H7 (cell line): ENCODE measurements at places on chromosomes 6 and 20.
A peak's percentile ranks its signal among the peaks of the same experiment; 100 is the strongest.

DNA sequence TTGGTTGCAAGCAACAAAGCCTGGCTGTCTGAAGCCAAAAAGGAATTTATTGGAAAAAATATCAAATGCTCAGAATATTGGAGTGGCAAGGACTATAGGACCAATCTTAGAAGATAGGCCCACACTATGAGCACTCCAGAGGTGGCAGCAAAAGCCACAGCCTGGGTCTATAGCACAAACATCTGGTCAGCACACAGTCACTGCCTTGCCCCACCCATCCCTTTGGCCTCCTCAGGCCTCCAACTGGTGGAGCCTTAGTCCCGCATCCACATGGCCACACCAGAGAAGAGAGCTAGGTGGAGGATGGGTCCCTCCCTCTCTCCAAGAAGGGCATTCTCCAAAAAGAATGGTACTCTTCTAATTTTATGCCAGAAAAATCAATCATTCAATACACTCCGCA is 14.0 kb downstream of the NUDT3 start:
- no peak for DNase-seq

DNA sequence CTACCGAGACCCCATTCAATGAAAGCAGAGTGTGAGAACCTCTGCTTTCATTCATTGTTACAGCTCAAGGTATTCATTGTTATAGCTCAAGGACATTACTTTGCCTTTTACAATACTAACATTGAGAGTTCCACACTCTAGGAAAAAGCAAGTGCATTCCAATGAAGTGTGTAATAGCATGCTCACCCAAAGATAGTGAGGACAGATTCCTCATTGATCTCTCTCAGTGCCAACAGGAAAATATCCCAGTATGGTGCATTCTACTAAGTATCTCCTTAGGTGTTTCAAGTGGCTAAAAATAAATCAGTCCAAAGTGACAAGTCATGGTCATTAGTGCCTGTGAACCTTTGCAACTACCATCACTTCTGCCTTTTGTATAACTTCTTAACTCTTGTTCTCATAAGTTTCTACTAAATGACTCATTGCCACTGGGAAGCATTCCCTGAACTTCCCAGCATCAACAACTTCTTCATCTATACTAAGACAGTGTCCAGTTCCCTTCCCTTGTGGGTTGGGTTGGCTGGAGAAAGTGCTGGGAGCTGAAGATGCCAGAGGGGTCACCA is 140.7 kb upstream of the STXBP5 start:
- no peak for DNase-seq

GRCh38 chr6:166277018-166277417 is 31.2 kb downstream of the PRR18 start:
- DNase-seq: peak; percentile 46

- DNase-seq: no peak
These were observed 83.5 kb downstream of the TRERF1 start for GRCh38 chr6:42368181-42368580.

DNA sequence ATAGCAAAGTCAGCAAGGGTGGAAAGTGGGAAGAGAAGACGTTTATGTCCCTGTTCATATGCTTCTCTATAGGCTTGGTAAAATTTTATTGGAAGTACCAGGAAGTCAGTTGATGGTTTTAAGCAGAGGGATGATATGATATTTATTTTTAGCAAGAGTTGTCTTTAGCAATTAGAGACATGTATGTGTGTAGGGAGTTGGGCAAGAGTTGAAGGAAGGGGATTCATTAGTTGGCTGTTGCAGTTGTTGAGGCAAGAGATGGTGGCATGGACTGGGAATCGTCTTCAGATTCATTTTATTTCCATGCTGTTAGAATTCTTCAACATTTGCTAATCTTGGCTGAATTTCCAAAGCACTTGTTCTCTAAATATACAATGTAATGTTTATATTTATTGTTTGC is 85.6 kb downstream of the QKI start:
- DNase-seq: no peak

DNA sequence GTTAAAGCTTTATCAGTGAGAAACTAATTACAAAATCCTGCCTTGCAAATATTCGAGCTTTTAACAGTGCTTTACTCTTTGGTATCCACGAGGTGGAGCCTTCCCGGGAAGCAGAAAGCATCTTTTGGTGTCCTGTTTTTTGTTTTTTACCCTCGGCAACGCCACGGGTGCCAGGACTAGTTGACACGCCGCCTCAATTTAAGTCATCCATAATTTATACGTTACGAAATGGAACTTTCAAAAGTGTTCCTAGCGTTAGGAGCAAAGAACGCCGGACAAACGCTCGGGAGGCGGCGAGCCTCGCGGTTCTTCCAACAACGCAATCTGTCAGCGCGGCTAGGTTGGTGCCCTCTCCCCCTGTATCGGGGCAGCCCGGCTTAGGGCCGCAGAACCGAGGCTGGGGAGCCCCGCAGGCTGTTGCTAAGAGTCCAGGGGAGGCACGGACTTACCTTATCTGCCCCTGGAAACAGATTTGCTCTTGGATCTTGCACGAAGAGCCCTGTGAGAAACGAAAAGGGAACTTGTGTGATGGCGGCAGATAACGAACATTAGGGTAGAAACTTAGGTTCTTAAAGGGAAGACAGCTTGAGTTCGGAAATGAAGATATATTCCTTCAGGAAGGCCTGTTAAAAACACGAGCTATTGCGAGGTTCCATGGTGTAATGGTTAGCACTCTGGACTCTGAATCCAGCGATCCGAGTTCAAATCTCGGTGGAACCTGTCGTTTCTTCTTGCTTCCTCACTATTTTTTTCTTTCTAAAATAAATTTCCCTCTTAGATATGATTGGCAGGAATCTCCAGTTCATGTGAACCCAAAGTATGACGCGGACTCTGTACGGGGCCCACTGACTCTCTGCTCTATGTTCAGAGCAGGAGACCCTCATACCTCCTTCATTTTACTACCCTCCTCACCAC is 46.2 kb upstream of the ZNF184 start:
- DNase-seq: peak; percentile 80

DNA sequence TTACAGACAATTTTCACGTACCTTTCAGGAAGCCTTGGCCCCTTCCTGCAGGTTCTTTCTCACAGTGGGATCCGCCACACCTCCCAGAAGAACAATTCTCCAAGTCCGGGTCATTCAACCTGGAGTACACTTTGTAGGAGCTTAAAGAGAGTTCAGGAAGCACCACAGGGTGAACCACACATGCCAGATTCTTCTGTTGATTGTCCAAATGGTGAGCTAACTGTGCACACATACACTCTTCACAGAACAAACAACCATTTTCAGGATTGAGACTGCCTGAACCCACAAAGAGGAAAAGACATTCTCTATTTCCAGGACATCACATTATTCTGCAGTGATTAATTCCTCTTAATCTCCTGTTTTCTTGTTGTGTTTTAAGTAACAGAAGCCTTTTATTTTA is 51.0 kb downstream of the SCGN start:
- DNase-seq: no peak

- no peak for DNase-seq
These were observed 195.7 kb downstream of the ALDH8A1 start for GRCh38 chr6:134754013-134754690.

DNA sequence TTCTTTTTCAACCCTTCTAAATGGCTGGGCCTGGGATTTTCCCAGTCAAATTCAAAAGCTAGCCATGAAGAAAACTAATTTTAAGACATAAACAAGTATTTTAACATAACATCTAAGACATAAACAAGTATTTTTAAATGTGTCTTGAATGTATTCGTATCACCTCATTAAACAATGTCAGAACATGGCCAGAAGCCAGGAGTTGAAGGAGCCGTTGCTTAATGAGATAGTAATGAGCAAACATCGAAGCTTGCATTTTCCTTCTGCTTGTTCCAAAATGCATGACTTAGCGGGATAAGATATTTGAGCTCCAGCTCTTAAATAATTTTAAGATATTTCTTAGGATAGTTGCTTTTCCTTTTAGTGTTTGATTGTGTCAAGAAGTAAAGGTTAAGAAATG is 4.2 kb upstream of the RNF182 start:
- no peak for DNase-seq

GRCh38 chr6:126307849-126308248 is 32.1 kb upstream of the CENPW start:
- no peak for DNase-seq

- no peak for DNase-seq
These were observed 272.5 kb upstream of the SOX4 start for GRCh38 chr6:21321076-21321475.

DNA sequence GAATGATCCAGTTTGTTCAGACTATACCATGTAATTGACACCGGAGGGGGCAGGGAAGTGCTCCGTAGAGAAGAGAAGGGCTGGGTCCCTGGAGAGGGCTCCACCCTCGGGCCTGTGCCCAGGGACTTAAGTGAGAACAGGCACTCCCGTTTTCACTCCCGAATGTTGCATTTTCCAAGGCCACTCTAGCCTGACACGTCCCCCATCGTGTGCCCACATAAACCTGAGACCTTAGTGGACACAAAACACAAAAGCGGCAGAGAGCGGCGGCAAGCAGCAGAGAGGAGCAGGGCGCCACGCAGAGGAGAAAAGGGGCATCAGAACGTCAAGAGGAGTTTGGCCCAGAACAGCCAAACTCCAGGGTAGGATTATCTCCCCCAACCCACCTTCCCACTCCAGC is 1405.1 kb downstream of the GRIK2 start:
- DNase-seq: peak; percentile 22

DNA sequence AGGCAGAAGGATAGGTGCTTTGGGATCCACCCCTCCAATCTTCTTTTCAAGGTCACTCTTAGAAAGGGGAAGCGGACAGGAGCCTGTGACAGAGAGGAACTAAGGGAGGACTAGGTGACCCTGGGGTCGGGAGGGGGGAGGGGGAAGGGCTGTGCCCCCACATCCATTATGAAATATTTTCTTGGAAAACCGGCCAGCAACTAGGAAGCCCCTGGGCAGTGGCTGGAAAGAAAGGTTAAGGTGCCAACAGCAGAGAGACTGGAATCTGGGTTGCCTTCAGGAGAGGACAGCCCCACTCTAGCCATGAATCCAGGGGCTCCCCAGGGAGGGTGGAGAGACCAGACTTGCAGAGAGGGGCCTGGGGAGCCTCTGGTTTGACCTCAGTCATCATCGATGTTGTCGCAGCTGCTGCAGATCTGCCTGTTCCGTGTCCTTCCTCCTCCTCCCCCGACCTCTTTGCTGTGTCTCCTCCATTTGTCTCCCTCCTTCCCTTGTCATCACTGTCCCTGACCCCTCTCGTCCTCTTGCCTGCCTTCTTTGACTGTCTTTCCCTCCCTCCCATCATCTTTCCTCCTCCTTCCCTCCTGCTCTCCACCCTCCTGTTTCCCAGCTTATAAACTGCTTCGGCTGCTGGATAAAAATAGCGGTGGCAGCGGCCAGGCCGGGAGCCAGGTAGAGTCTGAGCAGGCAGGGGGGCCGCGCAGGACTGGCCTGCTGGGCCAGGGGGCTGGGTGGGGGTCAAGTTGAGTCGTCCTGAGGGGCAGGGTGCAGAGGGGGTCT is 3.2 kb downstream of the SLC29A1 start:
- peak; percentile 61 for DNase-seq

GRCh38 chr6:154951345-154952200 is 43.5 kb upstream of the TIAM2 start:
- no peak for DNase-seq

DNA sequence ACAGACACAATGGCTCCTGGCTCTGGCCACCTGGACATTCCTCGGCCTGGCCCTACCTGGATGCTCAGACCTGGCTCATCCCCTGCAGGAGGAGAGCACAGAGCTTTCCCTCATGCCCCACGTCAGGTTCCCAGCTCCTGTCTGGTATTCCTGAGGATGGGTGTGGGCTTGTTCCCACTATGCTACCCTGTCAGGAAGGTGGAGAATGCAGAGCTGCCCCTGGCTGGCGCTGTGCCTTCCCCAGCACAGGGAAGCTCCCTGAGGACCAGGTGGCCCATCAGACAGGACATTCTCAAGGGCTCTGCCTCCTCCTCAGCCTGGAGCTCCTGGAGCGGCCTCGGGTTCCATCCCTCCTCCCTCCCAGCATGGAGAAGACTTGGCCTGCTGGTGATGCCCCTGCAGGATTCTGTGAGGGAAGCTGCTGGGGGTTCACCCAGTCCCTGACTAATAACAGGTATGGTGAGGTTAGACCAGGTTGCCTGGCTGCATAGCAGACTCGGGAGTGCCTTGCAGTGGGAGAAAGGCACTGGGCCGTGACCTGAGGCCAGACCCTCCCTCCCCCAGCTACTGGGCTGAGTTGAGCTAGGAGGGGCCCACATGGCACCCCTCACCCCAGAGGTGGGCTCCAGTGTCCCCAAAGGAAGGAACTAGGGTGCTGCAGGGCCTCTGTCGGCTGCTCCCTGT is 156.0 kb upstream of the MLN start:
- no peak for DNase-seq

DNA sequence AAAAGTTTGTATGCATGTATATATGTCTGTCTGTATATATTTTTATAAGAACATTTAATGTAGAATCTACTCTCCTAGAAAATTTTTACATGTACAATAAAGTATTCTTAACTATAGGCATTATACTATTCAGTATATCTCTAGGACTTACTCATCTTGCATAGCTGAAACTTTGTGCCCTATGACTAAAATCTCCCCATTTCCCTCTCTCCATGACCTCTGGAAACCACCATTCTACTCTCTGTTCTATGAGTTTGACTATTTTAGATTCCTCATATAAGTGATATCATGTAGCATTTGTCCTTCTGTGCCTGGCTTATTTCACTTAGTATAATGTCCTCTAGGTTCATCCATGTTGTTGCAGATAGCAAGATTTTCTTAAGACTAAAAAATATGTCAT is 205.1 kb upstream of the SMLR1 start:
- no peak for DNase-seq

GRCh38 chr6:71585472-71585871 is 296.9 kb downstream of the OGFRL1 start:
- DNase-seq: no peak

GRCh38 chr20:14498772-14499171 is 161.4 kb upstream of the FLRT3 start:
- peak; percentile 16 for DNase-seq

DNA sequence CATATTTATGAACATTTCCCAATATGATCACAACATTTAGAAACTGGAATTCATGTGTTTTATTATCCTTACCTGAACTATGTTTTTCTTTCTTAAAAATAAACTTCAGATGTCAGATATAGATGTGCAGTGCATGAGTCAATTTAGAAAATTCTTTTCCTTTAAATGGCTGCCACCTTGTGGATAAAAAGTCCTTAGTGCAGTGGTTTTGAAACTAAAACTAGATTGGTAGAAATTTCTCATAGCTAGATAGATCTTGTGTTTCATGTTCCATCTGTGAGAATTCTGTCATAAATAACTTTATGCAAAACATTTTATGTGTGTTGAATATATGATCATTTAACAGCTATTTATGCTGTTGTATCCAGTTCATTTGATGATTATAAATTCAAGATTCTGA is 134.9 kb downstream of the KLHL32 start:
- DNase-seq: peak; percentile 56
